AG20443 (cell line): ENCODE measurements at places on chromosomes 3 and 15.

GRCh38 chr3:87122766-87123165 lies 104.3 kb upstream of the CHMP2B start:
- no peak for DNase-seq

- DNase-seq, result no peak
Observed at GRCh38 chr15:72272997-72273352, 621 bp upstream of the PARP6 start.

DNA sequence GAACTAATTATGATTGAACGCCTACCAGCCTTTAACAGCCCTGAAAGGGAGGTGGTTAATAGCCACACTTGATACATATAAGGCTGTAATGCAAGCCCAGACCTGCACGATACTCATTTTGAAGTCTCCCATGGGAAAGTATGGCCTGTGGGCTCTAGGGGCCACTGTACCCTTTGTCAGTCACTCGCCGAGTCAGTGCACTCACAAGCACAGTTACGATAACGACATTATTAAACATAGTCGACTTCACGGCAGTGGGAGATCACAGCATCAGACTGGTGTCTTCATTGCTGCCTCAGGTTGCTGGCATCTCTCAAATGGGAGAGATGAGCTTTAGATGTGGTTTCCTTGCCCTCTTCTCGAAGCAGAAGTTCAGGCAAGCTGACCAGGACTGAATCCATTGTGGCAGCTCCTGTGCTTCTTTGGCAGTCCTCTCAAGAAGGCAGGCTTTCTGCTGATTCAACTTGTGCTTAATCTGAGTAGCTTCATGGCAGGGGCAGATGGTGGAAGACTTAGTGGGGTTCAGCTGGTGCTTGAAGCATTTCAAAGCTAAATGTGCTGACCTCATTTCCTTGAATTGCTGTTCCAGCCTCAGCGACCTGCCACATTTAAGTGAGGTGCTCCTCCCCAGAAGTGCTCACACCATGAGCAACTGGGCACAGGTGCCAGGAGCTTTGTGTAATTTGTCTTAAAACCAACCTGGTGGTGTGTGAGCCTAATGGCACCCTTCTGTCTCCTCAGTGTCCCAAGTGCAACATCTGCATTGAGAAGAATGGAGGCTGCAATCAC lies 15.8 kb upstream of the P4HTM start:
- DNase-seq, result no peak

- DNase-seq, result peak; percentile 73
Observed at GRCh38 chr3:14358426-14359211, 43.8 kb upstream of the SLC6A6 start.

GRCh38 chr3:156631323-156631722 lies 43.1 kb upstream of the TIPARP start:
- no peak for DNase-seq

GRCh38 chr3:111269777-111270176 lies 198.2 kb downstream of the NECTIN3 start:
- no peak for DNase-seq

GRCh38 chr3:48897460-48898376 lies 964 bp downstream of the SLC25A20 start:
- no peak for DNase-seq

GRCh38 chr15:59825901-59826300 lies 136.8 kb upstream of the BNIP2 start:
- DNase-seq, result no peak

DNA sequence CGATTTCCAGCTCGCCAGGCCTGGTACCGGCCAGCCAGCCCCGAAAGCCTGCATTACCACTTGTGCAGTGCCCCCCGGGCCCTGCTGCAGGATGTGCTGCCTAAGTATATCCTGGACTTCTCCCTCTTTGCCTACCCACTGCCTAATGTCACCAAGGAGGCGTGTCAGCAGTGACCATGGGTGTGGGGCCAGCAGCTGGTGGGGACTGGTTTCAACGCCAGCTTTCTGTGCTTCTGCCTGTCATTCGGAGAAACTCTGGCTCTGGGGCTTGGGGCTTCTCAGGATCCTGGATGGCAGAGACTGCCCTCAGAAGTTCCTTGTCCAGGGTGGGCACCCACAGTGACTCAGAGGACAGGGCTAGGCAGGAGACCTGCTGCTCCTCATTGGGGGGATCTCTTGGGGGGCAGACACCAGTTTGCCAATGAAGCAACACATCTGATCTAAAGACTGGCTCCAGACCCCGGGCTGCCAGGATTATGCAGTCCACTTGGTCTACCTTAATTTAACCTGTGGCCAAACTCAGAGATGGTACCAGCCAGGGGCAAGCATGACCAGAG lies 1.5 kb downstream of the CHST14 start:
- no peak for DNase-seq

DNA sequence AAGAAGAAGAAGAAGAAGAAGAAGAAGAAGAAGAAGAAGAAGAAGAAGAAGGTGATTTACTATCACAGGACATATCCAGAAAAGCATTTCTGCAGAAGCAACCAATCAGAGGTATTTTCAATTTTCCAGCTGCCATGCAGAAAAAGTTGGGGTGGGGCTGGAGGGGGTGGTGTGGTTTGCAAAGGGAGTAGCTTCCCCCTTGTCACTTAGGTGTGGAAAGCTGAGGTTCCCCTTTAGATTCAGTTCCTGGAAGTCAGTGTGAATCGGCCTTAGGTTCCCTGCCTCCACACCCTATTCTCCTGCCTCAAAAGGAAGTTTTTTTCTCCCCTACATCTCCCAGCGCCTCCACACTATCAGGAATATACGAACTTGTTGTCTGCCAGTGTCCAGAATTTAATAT lies 276.7 kb upstream of the ARRDC4 start:
- no peak for DNase-seq

- DNase-seq, result no peak
Observed at GRCh38 chr3:186022931-186023330, 85.1 kb upstream of the TRA2B start.

GRCh38 chr15:26665957-26666791 lies 106.7 kb downstream of the GABRB3 start:
- DNase-seq, result no peak

DNA sequence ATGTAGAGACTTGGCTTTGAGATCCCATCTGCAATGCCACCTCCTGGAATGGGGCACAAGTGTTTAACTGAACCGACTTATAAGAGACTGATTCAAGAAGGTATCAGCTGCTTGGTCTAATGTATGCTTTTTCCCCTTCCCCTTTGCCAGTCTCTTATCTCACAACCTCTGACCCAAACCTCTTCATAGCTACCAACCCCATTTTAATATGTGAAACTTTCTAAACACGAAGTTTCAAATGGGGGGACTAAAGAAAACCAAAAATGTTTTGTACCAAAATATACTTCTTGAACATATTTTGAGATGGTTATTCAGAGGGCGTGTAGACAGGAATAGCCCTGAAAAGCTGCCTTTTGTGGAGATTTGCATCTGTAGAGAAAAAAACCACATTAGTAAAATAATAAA lies 73.1 kb downstream of the OXSM start:
- DNase-seq, result no peak

GRCh38 chr3:141291559-141292355 lies 60.1 kb downstream of the PXYLP1 start:
- DNase-seq, result no peak

GRCh38 chr3:127908951-127909350 lies 6.1 kb upstream of the KBTBD12 start:
- no peak for DNase-seq

GRCh38 chr3:187296911-187297310 lies 5.4 kb upstream of the MASP1 start:
- DNase-seq, result no peak

GRCh38 chr3:116929505-116930222 lies 220.1 kb downstream of the TUSC7 start:
- DNase-seq, result no peak

DNA sequence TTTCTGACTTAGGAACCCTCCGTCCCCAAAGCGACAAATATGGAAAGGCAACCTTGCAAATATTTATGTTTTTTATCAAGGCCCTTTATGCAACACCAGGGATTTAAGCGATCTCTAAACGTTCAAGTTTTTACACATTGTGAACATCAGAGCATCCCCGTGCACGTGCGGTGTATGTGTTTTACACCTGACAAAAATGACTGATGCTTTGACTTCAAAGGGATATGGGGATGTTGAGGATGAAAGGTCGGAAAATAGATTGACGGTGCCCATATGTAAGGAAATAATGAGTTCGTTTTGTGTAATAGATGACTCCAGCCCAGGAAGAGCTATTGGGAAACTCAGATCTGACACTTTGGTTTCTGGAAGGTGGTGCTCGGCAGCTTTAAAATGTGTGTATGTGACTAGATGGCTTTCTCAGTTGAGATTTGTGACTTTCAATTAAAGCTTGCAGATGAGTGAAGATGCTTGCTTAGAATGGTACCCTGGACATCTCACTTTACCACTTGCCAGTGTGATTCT lies 866 bp downstream of the SLC49A4 start:
- DNase-seq, result no peak

DNA sequence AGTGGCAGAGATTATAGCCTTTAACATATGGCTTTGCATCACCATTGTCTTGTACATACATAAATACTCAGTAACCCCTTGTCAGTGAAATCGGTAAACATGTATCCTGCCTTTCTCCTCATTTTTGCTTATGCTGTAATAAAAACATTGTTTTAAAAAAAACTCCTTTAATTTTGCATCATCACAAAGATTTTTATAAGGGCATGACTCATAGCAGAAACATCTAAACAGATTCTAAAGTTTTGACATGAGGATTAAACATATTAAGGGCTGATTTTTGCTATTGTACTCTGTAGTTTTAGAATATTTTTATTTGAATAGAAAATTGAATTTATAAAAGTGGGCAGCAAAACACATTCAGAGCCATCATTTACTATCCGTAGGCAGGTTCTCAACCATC lies 275.9 kb downstream of the ZIC4 start:
- peak; percentile 40 for DNase-seq

DNA sequence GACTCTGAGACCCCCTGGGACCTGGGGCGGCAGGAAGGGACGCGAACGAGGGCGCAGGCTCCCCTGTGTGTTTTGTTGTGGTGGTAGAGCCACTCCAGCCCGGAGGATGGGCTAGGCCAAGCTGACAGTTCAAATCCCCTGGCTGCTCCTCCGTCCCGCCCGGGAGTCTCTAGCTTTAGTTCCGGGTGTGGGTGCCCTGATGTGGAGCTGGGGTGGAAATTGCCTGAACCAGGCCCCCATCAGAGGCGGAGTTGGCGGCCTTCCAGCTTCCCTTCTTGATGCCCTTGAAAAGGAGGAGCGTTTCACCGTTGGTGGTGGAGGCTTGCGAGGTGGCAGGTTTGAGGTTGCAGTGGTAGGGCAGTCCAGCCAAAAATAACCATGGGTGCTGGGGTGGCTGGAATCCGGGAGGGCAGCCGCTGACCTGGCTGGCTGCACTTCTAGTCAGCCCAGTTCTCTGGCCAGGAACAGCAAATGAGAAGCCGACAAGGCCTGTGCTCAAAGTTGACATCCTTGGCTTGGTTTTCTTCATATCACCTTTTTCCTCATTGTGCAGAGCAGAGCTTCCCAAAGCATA lies 817 bp downstream of the CLK3 start:
- DNase-seq, result peak; percentile 51

DNA sequence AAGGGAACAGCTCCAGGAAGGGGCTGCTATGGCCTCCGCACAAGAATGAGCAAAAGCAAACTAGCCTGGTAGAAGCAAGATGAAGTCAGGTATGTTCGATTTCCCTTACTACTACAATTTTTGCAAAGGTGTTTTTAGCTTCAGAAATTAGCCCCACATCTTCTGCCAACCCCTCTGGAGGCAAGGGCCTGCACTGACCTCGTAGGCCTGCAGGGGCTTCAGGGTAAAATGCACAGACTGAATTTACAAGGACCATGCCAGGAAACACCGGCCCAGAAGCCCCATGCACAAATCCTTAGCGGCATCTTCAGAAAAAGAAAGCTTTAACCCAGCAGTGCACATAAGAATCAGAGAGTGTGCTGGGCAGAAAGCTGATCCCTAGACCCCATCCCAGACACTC lies 53.0 kb downstream of the SLC6A1 start:
- DNase-seq, result no peak

GRCh38 chr3:182738583-182739411 lies 54.5 kb upstream of the ATP11B start:
- DNase-seq, result no peak

DNA sequence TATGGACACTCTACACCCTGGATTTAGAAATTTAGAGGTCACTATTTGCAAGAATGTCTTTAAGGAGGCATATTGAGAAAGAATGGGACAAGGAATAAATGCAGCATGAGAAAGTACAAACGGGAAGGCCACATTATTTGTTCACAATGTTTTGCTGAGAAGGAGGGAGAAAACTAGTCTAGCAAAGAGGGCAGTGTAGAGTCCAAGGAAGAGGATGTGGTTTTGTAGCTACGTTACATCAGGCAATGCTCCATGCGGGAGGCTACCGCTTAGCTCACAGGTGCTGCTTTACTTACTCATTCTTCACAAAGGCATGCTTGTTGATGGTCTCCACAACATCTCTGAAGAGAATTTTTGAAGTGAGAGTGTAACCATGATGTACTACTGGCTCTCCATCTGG lies 191.1 kb downstream of the PLCH1 start:
- no peak for DNase-seq

GRCh38 chr3:151101270-151101969 lies 16.0 kb downstream of the MED12L start:
- DNase-seq, result no peak

DNA sequence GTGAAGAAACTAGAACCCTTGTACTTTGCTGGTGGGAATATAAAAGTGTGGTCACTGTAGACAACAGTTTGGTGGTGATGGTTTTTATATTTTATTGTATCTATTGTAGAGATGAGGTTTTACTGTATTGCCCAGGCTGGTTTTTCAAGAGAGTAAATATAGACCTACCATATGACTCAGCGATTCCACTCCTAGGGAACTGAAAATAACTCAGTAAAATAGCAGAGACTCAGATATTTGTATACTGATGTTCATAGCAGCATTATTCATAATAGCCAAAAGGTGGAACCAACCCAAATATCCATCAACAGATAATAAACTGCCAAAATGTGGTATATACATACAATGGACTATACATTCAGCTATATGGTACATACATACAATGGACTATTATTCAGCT lies 68.8 kb upstream of the IL12A start:
- no peak for DNase-seq

- DNase-seq, result no peak
Observed at GRCh38 chr3:115709931-115710330, 86.6 kb downstream of the GAP43 start.

DNA sequence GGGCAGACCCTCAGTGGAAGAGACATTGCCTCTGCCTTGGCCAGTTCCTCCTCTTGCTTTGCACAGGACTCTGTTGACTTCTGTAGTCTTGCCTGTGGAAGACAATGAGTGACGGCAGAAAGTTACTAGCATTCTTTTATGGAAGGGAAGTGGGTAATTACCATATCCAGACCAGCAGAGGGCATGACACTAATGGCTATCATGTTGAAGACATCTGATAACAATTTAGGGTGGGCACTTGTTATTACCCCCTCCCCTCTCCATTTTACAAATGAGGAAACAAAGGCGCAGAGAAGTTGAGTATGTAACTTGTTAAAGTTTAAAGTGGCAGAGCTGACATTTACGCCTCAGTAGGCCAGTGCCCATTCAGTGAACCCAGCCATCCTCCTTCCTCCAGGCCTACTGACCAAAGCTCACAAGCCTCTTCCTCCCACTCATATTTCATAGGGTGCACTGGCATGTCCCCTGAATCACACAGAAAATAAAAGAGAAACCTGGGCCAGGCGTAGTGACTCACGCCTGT lies 48.2 kb upstream of the FMN1 start:
- peak; percentile 25 for DNase-seq

GRCh38 chr3:191721990-191722389 lies 261.0 kb downstream of the PYDC2 start:
- DNase-seq, result no peak
